ENCODE measurements at places on chromosomes 6 and 20.

- DNase-seq, result no peak
These were observed 60.7 kb downstream of the SYNJ2 start for GRCh38 chr6:158042245-158042798.

GRCh38 chr6:126027601-126028000 is 41.3 kb downstream of the TRMT11 start:
- no peak for DNase-seq

DNA sequence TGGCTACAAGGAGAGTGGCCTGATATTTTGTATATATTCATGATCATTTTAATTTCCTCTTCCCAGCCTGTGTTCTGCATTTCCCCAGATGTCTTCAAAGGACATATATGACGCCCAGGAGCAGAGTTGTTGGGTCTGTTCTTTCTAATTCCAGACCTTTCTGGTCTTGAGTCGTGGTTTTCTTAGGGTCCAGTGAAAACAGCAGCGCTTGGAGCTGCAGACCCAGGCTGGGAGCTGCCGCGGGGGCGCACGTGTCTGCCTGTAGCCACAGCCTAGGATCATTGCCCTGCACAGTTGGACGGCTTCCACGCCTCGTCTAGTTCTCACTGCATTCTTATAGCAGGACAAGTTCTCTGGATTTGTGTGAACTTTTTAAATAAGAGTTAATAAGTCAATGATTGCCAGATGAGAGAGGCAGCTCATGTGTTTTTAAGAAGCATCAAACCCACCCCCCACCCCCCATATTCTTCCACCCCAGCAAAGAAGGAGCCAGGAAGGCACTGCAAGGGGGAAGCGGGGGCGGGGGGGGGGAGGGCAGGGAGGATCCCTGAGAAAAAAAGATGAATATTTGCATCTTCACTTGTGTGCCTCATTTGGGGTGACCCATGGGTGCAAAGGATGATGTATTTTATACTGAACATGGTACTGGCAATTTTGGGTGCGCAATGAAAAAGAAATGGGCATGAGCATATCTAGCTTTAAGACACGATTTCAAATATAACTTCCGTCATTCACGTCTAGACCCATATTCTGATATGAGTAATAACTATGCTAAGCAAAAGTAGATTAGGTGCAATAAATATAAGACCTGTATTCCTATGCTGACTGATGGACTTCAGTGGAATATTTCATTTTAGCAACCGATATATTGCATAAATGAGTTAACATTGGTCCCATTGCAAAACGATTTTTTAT is 160.0 kb downstream of the TBXT start:
- DNase-seq, result no peak

DNA sequence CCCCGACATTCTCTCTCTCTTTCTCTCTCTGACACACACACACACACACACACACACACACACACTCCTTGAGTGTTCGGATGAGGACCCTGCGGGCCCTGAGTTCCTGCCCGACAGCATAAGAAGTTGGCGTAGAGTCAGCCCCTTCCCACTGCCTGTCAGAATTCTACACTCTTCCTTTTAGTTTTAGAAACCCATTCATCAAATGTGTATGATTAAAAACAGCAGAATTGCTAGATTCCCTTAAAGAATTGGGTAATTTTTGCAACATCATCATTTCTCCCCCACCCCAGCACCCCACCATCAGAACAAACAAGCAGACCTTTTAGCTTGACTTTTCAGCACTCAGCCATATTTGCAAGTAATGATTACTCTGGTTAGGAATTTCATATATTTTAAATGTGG is 322.8 kb downstream of the FARS2 start:
- DNase-seq, result no peak

DNA sequence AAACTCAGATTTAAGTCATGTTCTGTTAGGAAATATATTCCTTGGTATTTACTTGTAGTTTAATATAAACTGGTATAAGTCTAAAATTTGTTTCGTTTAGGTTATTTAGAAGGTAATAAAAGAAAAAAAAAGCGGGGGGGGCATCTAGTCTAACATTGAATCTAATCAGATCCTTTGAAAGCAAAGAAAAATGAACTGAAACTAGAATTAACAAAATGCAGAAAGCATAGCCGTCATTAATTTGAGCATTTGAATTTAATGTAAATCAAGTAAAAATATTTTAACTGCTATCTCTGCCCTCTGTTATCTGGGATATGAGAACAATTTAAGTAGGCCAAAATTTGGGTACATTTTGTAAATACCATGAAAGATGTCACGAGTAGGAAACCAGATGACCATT is 54.1 kb downstream of the SNX9 start:
- no peak for DNase-seq

- no peak for DNase-seq
These were observed 237.1 kb upstream of the OPRM1 start for GRCh38 chr6:153801917-153802316.

DNA sequence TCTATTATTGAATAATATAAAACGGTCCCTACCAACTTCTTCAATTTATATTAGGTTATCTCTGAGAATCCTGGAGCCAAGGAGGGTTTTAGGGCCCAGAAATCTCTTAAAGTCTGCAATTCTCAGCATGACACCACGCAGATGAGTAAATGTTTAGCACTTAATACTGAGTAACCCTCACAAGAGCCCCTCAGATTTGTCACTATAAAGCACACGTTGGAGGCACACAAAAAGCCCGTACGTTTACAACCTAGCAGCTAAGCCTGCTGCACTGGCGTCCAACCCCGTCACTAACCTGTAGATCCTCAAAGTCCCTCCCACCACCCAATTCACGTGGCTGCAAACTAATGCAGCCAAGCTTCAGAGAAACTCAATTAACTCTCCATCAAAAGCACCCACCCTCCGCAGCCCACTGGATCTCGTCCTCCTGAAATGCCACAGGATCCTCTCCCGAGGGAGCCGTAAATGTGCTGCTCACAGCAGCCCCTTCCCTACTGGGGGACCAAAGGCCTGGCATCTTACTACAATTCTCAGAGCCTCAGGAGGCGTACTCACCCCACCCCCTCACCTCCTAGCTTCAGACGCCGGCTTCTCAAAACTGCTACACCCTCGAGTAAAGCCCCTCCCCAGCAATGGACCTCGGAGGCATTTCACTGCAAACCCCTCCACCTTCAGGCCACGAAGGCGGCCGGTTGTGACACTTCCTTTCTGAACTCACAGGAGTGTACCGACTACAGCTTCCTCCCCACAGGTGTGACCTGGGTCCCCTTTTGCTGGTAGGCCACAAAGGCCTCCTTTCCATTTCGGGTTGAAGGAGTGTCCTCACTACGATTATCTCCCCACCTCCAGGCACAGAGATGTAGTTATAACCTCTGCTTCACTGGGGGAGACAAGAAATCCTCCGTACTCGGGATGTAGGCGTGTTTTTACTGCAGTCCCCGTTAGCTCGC is 909 bp downstream of the CPNE1 start:
- peak; percentile 17 for DNase-seq

- no peak for DNase-seq
These were observed 3.1 kb upstream of the AKIRIN2 start for GRCh38 chr6:87705070-87705691.

GRCh38 chr20:35320396-35321126 is 28.3 kb upstream of the FAM83C start:
- no peak for DNase-seq

GRCh38 chr6:37171970-37172812 is 2.2 kb downstream of the PIM1 start:
- DNase-seq, result peak; percentile 82

GRCh38 chr6:150993253-150993652 is 127.8 kb downstream of the MTHFD1L start:
- no peak for DNase-seq

DNA sequence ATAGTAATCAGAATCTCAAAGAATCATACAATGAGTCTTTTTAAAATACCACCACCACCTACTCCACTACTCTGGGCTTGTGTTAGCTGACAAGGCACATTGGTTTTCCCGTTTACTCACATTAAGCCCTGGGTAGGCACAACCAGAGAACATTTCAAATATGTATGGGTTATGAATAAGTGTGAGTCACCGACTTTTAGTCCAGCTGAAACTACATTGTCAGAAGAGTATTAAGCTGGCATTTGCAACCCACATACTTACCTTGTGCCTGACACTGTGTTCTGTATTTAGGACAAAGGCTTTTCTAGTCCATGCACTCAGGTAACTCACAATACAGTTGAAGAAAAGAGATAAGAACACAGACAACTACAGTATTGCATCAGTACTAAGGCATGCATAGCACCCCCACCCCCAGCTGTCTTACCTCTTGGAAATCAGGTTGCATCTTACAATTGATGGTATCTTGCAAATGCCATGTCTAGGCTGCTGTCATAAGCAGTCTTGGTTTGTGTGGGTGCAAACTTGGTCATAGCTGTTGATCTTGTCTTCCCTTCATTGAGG is 40.3 kb upstream of the AHI1 start:
- DNase-seq, result no peak

GRCh38 chr20:63552481-63553249 is 1.3 kb upstream of the FNDC11 start:
- DNase-seq, result no peak

GRCh38 chr6:136501096-136501495 is 49.1 kb downstream of the MAP7 start:
- no peak for DNase-seq

DNA sequence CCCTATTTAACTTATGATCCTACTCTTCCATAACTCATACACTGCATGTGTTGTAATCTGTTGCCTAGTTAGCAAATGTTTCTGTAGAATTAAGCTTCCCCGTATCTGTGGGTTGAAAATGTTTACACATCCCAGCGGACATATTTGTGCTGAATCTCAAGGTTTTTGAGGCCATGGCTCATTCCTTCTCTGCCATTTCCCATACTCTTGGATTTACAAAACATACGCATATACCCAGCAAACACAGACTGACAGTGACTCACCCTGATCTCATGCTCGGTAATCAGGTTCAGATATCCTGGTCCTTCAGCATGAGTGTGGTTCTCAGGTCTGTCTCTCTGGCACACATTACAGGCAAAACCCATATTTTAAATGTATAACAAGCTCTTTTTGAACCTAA is 58.7 kb downstream of the AGPAT4 start:
- DNase-seq, result no peak

GRCh38 chr6:75437421-75437891 is 56.1 kb downstream of the FILIP1 start:
- DNase-seq, result no peak

DNA sequence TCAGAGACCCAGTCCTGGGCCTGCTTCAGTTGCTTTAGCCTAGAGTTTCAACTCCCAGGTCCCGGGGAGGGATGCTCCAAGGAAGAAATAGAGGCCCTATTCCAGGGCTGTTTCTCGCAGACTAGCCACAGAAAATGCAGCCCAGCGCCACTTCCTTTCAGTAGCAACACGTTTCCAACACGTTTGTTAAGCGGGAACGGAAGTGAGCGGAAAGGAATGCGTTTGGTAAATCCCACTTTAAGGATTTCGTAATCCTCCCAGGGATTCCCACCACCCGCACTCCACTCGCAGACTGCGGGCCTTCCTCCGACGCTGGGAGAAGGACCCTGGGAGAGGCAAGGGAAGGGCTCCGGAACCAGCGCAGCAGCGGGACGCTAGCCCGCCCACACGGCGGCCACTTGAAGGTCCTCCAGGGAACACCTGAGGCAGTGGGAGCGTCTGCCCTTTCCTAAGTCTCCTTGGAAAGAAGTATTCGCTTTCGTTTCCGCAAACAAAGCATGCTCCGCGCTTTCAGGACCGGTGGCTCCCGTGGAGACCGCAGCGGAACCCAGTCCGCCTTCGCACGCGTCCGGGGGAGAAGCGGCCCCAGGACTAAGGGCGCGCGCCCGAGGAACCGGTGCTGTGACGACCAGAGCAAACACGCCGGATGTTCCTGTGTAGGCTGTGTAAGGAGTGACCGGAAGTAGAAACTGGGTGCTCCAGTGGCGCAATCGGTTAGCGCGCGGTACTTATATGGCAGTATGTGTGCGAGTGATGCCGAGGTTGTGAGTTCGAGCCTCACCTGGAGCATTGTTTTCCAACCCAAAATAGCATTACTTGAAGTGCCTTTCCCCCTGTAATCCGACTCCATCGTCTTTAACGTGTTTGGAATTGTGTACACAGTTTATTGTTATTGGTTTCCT is 227.6 kb upstream of the PRSS16 start:
- DNase-seq, result no peak

GRCh38 chr20:17660667-17661066 is 21.4 kb downstream of the RRBP1 start:
- no peak for DNase-seq

DNA sequence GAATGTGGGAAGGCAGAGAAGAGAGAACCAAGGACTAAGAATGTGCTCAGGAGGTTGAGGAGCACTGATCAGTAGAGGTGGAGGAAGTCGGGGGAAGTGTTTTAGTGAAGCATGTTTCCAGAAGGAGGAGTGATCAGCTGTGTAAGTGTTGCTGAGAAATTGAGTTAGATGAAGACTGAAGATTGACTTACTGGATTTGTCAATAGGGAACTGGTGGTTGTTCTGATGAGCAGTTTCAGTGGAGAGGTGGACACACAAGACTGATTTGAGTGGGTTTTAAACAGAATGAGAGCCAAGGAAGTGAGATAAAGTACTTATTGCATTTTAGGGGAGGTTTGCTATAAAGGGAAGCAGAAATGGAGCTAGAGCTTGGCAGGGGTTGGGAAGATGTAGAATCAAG is 182.6 kb downstream of the CDKAL1 start:
- DNase-seq, result no peak

DNA sequence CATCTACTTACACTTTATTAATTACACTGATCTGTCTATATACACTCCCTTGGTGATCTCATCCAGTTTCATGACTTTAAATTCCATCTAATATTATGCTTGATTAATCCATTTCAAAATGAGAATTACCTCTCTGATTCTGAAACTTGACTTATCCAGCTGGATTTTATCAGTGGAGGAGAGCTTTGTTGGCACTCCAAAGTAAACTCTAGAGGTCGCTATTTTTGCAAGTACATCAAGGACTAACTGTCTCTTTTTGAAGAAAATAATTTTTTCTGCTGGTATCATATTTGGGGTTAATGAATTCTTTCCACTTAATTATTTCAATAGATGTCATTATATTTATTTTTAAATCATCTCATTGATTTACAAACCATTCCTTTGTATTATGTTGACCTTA is 630.3 kb upstream of the MAN1A1 start:
- no peak for DNase-seq

GRCh38 chr6:121619013-121619412 is 183.6 kb downstream of the GJA1 start:
- DNase-seq, result no peak

- DNase-seq, result no peak
These were observed 7.0 kb downstream of the ZNF217 start for GRCh38 chr20:53586640-53587039.

GRCh38 chr6:163532526-163533078 is 118.1 kb downstream of the QKI start:
- DNase-seq, result no peak

GRCh38 chr6:149079911-149080491 is 237.5 kb upstream of the TAB2 start:
- DNase-seq, result no peak

DNA sequence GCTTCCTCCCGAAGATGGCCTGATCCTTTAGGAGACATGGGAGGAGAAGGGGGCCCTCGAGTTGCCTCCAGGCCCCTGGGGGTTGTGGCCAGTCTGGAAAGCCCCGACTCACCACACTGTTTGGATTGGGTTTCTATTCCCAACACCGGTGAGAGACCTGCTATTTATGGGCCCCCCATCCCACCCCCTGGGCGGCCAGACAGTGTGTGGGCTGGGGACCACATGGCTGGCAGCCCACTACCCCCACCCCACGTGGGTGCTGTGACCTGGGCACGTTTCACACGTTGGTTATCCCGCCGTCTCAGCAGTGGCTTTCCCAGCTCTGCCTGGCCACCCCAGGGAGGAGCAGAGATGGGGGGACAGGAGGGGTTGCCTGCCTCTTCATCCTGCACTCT is 116.1 kb downstream of the VEGFA start:
- no peak for DNase-seq

GRCh38 chr6:163750431-163751031 is 336.0 kb downstream of the QKI start:
- no peak for DNase-seq
